Aorta (tissue), 5 donors: ENCODE measurements at places on chromosomes 7 and 10. TPM values are rescaled to one million over a fixed set of nuclear protein-coding genes. Genes with fewer than 3 reads are reported as not detected.

Gene GIMAP5
- 29.4 TPM for total RNA-seq

Gene OPN1SW
- total RNA-seq = not detected

Gene HACD1
- 52.8 TPM for total RNA-seq

Gene FOXP2
- 18.1 TPM for total RNA-seq

Gene STRIP2
- total RNA-seq = 1.3 TPM

Gene SP4
- total RNA-seq = 7.6 TPM

GRCh38 chr10:131196176-131196885 lies 115.2 kb downstream of the TCERG1L start:
- no peak for DNase-seq

DNA sequence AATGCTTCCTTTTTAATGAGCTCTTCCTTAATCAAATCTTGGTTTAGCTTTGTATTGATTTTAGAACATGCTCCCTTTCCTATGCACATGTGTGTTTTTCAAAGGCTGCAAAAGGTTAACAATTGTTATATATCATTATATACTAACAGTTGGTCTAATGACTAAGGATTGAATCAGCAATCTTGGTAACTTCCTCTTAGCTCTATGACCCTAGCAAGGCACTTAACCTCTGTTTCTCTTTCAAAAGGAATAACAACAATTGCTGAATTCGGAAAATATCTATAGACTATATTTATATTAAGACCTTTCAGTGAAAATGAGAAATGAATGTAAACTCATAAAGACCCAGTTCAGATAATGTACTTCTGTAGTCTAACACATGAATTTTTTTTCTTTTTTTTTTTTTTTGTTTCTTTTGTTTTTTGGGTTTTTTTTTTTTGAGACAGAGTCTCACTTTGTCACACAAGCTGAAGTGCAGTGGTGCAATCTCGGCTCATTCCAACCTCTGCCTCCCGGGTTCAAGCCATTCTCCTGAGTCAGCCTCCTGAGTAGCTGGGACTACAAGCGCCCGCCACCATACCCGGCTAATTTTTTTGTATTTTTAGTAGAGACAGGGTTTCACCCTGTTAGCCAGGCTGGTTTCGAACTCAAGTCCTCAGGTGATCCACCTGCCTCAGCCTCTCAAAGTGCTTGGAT lies 48.8 kb downstream of the HOXA1 start:
- no peak for DNase-seq

DNA sequence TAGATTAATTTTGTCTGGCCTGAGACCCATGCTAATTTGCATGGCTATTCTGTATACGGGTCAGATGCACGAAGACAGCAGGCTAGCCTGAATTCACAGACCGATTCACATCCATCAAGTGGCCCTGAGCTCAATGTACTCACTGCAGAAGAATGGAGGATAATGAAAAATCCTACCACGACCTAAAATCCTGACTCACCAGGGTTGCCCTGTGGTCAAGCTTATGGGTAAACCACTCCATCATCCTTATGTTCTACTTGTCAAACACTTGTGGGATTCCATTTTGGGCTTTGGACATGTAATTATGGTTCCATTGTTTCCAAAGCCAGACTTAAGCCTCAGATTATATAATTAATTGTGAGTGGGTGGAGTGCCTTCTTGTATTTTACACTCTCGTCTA lies 110.4 kb upstream of the ZNF438 start:
- no peak for DNase-seq

DNA sequence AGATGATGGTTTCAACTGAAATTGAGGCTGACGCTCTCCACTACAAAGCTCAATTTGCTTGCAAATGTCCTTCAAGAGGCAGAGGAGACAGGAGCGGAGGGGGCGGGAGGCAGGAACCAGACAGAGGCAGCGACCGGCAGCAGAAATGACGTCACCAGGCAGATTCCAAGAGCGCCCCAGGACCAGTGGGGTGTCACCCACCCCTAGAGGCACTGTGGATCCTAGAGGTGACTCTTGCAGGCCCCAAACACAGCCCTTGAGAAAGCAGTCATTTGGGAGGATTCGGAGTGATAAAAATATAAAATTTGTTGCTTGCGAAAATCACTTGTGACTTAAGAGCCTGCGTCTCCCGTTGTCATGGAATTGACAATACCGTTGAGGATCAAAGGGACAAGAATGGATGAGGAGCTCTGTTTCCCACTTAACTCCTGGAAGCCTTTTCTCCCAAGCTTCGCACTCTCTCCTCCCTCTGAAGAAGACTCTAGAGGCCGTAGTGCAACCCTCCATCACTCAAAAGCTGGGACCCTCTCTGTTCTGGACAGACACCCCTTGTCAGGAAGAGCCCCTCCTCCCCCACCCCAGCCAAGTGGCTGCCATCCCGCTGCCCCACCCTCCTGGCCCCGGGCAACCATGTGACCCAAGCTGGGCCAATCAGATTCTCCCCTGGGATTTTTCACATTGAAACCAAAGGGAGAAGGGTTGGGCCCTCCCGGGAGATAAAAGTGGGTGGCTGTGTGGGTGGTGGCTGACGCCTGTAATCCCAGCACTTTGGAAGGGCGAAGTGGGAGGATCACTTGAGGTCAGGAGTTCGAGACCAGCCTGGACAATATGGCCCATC lies 16.3 kb upstream of the SLC29A4 start:
- DNase-seq = no peak

DNA sequence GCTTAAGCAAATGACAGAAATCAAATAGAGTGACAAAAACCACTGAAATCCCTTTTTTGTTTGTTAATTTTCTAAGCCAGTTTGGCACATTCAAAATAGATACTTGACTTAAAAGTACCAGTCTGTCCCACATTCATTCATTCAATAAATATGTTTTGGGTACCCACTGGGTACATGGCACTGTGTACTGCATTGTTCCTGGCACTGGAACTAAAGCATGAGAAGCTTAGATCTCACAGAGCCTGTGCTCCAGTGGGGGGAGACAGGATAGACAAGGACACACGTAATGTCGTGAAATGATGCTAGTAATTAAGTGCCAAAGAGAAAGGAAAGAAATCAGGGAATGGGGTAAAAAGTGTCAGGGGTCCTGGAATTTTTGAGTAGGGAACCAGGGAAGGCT lies 13.0 kb downstream of the MTURN start:
- no peak for DNase-seq

DNA sequence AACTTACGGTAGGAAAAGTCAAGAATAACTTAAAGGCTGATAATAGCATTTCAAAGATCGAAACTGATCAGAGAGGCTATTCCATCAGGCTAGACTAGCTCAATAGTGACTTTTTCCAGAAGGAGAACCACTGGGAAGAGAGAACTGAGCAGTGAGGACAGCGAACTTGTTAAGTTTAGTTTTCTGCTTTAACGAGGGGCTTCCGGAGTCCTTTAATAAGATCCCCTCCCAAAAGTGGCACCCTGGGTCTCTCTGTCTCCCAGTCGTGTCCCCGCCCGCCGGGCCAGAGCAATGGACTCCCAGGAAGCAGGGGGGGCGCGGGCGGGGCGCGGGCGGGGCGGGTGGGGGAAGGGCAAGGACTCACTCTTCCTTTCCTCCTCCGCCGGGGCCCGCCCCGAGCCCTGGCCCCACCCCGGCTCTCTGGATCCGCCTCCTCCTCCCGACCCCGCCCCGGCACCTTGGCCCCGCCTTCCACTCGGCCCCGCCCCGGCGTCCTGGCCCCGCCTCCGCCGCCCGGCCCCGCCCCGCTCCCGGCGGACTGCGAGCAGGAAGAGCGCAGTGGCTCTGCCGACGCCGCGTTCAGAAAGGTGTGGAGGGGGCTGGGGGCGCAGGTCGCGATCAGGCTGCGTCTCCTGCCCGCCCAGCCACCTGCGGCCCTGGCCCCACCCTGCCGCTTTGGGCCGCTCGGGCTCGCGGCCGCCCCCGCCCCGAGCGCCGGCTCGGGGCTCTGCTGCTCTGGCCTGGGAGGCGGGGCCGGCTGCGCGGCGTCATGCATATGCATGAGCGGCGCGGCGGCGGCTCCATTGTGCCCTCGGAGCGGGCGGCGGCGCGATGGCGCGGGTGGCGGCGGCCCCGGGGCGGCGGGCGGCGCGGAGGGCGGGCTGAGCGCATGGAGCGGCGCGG lies at the start of gene ZMIZ2:
ZMIZ2 (plus strand) TSS at position 803 of the 903 bp plus-strand sequence. CDS start 7,403 bp downstream, outside the sequence.
- DNase-seq = peak; percentile 95

- DNase-seq = no peak
Measured at GRCh38 chr7:95871075-95871848, 98.9 kb downstream of the DYNC1I1 start.

DNA sequence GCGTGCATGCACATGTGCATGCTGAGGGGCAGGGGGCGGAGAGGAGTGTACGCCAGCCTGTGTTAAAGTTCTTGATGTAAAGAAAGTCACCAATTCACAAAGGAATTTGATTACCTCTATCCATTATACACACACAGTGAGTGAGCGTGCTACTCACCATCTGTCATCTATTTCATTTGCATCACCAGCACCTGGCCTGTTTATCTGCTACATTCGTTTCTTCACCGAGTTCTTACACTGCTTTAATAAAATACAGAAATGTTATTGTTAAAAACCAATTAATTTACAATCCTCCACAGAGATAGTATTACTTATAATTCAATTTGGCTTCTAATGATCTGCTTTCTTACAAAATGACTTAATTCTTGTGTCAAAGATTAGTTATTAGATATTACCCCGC lies 32.6 kb downstream of the NEUROD6 start:
- no peak for DNase-seq

GRCh38 chr10:93518531-93518930 lies 22.1 kb downstream of the CEP55 start:
- DNase-seq = no peak

DNA sequence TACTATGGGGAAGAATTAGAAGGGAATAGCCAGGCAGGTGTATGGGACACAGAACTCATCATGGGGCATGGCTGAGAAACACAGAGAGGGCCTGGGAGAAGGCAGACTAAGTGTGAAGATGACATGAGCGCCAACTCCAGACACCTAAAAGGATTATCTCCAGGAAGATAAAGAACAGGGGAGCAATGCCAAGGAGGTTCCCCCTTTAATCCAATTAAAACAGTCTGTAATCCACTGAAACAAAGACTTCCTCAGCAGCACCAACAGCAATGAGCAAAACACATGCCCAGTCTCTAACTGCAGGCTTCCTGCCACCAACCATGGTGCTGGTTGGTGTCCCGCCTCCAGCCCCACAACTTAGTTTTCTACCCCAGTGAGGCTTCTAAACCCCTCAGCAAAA lies 108.9 kb downstream of the GRID1 start:
- no peak for DNase-seq

DNA sequence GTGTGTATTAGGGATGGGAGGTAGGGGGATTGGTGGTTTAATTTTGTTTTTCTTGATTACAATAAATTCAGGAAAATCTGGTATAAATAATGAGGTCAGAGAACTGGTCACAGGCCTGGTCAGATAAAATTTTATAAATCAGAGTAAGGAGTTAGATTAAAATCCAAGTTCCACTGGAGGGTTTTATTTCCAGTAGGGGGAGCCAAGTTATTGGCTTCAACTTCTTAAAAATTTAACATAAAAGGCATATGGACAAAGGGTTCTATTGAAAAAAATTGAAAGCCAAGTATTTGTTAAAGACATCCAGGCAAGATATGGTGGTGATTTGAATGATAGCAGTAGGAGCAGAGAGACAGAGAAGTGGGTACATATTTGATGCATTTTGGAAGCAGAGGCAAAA lies 763.3 kb downstream of the SORCS1 start:
- DNase-seq = no peak

DNA sequence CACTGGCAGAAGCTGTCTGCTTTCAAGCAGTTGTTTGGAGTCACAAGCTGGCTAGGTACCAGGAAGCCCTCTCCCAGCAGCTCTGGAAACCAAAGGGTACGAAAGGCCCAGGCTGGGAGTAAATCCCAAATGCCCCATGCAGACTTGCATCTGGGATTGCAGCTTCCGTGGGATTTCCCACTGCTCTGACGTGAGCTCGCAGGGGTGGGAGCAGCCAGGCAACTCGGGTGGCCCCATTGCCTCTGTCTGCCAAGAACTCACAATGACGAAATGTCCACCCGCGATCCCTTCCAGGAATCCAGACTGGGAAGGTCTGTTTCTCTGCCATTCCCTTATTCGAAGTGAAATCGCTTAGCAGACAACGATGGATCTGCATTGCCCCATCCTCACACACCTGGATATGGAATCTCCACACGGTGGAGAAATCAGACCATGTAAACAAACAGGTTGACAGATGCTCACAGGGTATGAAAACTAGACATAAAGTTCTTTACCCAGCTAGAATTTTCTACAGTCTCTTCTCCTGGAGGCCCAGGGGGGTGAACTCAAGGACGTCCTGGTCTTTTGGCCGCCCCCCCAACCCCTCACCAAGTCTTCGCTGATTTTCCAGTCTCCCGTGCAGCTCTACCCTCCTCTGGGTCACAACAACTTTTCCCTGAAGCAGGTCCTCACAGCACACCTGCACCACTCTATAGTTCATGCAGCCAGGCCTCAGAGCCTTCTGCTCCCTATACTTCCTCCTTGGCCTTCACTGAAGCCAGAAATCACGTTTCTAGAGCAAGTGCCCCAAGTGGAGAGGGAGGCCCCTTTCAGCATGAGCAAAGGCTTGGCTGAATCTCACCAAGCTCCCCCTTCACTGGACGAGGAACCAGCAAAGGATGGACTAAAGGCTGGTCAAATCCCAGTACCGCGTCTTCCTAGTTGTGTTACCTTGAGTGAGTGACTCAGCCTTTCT lies 20.0 kb downstream of the SH3PXD2A start:
- DNase-seq = peak; percentile 89

- DNase-seq = no peak
Measured at GRCh38 chr10:4063717-4064116, 278.7 kb upstream of the KLF6 start.

- no peak for DNase-seq
Measured at GRCh38 chr7:158183431-158183830, 404.2 kb downstream of the PTPRN2 start.

GRCh38 chr10:23402856-23403255 lies 36.0 kb upstream of the OTUD1 start:
- no peak for DNase-seq

DNA sequence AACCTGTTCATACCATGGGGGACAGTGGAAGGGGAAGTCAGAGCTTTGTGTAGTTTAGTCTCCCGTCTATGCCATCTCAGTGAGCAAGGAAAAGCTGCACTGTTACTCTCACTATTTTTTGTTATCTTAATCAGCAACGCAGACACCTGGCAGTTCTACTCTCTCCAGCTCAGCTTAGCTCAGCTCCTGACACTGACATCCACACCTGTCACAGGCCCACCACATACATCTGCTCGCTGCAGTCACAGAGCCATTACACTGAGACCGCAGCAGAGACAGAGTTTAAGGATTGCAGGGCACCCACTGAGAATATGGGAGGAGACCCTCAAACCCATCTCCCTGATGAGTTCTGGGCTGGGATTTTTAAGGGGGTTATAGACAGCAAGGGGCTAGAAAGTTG lies 257.3 kb upstream of the AKR1E2 start:
- no peak for DNase-seq

DNA sequence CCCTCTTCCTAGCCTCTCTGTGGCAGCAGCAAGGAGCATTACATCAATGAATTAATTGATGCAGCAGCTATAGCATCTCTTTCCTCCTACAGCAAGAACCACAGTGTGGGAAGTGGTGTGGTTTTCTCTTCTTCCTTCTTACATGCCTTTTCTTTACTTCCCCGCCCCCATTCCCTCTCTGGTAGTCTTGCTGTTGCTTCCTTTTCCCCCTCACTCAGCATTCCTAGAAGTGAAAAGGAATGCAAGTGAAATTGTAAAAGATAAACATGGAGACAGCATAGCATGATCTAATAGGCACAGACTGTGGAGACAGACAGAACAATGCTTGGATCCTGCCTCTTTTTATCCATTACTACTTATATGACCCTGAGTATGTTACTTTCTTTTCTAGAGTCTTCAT lies 370.5 kb upstream of the BMPER start:
- no peak for DNase-seq

GRCh38 chr10:32790483-32790882 lies 167.5 kb downstream of the ITGB1 start:
- no peak for DNase-seq
